ENCODE measurements at places on chromosomes 7 and 10.

DNA sequence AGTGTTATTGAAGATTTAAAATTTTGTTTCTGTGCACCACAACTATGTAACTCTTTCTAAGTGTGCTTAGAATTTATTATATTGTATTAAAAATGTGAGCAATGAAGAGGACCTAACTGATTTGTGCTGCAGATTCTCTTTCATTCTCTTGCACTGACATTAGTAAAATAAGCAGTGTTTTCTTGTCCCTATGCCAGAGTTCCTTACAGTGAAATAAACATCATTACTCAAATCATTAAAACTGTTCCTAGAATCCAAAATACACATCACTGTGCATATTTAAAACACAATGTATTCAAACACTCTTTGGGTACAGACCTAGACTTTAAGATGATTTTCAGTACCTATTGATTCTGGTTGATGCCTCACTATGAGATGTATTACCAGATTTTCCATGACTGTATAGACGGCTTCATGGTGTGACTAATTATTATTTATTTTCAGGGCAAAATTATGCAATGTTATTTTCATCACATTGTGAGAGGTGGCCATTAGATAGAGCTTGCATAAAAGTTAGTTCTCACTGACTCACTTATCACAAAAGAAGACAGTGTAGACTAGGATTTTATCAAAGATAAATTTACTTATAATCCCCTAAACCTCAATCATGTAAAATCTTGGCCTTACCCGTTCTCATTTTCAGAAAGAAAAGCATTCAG is 93.4 kb downstream of the PTPRZ1 start:
- ATAC-seq: peak; percentile 52

DNA sequence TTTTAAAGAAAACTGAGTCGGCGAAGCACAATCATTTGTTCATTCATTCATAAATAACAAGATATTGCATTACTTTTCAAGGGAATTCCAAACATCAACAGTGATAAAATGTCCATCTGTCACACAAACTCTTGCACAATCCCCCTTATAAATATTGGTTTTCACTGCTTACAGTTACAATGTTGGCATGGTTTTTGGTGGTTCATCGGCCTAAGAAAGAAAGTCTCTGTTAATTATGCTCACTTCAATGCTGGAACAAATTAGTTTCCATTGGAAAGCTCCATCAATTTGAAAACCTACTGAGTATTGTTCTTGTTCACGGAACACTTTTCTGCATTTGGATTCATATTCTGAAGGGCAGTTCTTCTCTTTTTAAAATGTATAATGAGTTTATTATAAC is 188.5 kb downstream of the JAZF1 start:
- no peak for ATAC-seq

DNA sequence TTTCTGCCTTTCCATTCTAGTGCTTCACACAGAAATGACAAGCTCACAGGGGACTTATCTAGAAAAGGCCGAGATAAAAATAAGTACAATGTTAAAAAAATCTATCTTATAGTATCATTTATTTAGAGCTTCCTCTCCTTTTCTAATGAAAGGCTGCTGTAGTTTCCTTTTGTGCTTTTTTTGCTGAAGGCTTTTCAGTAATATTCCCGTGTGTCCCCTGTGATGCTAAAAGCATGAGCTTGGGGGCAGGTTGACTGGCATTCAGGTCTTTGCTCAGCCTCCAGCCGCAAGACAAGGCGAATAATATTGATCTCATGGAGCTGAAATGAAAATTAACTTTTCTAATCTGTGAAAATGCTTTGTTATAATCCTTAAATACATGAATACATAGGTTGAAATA is 143.0 kb downstream of the ST7 start:
- ATAC-seq: no peak

- no peak for ATAC-seq
Observed at GRCh38 chr10:60797200-60797599, 18.9 kb downstream of the CDK1 start.

GRCh38 chr7:25093268-25093826 is 31.7 kb downstream of the CYCS start:
- peak; percentile 88 for ATAC-seq

- no peak for ATAC-seq
Observed at GRCh38 chr7:85774986-85775385, 588.1 kb upstream of the SEMA3D start.

DNA sequence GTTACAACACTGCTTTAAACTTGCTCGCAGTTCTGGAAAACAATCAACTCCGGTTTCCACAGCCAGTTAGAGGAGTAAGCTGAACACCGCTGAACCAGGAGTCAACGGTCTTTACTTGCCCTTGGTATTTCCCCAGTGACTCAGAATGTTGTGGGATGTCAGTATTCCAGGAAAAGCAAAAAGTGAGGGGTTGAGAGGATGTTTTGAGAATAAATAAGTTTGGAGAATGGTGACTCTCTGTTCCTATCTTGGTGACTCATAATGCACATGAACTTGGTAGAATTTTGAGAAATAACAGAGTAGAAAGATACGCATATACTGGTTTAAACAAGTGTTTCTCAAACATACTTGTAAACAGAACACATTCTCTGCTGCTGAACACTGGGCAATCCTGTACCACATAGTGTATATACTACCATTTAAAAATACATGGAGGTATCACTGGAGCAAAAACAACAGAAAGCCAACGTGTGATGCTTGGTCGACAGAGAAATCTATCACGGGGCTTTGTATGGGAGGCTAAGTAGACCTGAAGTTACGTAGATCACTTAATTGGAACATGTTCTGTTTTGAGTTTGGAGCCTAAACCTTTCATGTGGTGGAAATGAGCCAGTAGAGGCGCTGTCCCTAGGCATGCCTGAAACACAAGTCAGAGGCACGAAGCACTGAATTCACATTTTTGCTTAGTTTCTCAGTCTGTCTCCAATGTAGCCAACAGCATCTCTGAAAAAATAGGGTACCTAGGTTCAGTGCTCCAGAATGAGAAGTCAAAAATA is 534.3 kb downstream of the PARD3 start:
- peak; percentile 89 for ATAC-seq

DNA sequence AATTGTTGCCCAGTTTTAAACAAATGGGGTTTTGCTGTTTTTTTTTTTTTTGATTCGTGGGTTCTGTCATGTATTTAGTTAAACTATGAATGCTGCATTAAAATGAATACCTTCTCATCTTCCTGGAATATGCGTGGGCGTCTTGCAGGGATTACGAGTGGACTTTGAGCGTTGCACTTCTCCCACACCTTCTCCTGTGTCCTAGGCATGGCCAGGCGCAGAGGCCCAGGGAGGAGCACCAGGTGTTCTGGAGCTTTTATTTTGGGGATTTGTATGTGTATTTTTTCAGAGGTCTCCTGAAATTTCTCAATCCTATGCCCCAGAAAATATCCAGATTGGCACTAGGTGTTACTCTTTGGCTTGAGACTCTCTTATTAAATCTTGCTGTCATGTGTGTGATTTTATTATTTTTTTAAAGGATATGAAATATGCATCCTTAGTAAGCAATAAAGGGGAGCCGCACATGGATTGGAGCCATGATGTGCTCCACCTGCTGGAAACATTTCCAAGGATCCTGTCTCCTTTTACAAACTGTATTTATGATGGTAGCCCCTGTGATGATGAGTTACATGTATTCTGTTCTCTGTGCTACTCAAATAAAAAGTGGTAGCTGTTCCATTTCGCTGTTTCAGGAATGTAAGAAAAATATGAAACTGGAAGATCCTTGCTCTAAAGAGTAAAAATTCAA is 482.2 kb upstream of the KLF6 start:
- ATAC-seq: no peak

- ATAC-seq: no peak
Observed at GRCh38 chr7:46658281-46658680, 737.2 kb upstream of the IGFBP3 start.

DNA sequence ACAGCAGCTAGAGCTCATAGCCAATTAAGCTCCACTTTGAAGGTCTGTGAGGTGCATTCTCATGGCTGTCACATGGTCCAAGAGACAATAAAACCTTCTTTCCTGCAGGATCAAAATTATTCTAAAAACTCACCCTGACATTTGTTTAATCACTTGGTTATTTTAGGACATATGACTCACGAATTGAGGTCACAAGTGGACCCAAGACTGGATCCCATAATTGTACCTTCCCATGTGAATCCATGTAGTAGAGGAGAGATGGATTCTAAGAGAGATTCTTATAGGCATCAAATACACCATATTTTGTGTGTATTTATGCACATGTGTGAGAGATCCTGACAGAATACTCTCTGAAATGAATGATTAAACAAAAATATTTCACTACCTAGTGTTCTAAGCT is 18.1 kb downstream of the POLR1F start:
- no peak for ATAC-seq

DNA sequence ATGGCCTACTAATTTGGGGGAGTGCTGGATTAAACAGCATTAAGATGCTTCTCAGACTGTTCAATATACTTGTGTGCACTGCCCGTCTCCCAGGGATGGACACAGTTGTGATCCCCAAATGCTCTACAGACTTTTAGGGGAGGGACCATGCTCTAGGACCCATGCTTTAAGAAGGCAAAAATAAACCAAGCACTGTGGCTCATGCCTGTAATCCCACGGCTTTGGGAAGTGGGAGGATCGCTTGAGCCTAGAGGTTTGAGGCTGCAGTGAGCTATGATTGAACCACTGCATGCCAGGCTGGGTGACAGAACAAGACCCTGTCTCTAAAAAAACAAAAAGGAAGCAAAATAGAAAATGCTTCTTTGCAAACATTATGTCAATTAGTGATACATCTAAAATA is 102.6 kb downstream of the VOPP1 start:
- ATAC-seq: no peak
